ENCODE measurements at places on chromosomes 2 and 18.

DNA sequence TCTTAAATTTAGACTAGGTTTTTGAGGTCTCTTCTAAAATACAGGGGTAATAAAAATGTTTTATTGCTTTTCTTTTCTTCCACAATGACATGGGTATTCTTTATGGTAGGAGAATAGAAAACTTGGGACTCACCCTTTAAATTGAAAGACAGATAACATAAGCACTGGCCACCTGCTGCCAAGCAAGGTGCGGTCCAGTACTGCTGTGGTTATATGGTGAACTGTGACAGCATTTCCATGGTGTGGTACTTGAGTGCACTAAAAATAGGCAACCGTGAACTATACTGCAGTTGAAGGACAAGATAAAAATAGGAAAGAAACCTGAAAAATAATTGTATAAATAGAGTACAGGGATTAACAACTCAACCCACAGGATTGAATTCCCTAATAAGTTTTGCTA is 54.4 kb upstream of the GRB14 start:
- no peak for DNase-seq

DNA sequence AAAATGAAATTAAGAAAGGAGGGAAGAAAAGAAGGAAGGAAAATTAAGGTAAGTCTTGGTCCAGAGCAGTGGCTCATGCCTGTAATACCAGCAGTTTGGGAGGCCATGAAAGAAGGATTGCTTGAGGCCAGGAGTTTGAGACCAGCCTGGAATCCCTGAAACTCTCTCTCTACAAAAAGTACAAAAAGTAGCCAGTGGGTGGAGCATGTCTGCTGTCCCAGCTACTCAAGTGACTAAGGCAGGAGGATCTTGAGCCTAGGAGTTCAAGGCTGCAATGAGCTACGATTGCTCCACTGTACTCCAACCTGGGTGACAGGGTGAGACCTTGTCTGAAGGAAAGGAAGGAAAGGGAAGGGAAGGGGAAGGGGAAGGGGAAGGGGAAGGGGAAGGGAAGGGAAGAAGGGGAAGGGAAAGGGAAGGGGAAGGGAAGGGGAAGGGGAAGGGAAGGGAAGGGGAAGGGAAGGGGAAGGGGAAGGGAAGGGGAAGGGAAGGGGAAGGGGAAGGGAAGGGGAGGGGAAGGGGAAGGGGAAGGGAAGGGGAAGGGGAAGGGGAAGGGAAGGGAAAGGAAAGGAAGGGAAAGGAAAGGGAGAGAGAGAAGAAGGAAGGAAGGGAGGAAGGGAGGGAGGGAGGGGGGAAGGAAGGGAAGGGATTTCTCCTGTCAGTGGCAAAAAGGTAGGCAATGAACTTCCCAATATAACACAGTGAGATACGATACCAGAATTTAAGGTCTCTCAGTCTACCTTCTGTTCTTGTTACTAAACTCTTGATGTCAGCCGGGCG is 412.8 kb downstream of the CMPK2 start:
- no peak for DNase-seq

DNA sequence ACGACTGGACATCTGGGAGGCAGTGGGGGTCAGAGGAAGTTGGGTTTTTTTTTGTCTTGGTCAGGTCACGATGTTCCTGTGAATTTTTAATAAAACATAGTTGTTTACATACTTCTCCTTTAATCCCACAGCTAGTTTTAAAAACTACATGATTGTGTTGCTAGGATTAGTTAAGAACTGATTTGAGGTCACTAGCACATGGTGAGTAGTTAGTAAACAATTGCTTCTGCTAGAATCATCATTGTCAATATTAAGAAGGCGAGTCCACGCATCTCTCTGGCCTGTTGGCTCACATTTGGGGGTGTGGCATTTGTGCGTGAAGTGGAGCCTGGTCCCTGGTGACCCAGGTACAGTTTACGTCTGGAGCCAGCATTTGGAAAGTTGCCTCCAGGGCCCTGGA is 59.4 kb downstream of the AGAP1 start:
- DNase-seq: no peak

GRCh38 chr2:37230581-37230980 is 815 bp downstream of the CEBPZ start:
- no peak for DNase-seq

DNA sequence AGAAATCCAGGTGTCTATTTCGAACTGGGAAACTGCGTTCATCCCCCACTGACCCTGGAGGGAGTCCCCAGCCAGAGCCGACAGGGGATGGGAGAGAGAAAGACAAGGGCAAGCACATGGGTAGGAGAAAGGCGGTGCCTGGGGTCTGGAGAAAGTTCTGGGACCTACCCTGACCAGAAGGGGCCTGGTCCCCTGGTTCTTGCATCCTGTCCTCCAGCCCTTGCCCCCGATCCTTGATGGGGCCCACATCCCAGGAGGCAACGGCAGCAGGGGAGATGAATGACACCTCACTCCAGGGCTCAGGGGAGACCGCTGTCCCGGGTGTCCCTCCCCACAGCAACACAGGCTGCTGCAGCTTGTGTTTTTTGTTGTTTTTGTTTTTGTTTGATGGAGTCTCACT is 4.9 kb downstream of the ADCY3 start:
- DNase-seq: no peak

DNA sequence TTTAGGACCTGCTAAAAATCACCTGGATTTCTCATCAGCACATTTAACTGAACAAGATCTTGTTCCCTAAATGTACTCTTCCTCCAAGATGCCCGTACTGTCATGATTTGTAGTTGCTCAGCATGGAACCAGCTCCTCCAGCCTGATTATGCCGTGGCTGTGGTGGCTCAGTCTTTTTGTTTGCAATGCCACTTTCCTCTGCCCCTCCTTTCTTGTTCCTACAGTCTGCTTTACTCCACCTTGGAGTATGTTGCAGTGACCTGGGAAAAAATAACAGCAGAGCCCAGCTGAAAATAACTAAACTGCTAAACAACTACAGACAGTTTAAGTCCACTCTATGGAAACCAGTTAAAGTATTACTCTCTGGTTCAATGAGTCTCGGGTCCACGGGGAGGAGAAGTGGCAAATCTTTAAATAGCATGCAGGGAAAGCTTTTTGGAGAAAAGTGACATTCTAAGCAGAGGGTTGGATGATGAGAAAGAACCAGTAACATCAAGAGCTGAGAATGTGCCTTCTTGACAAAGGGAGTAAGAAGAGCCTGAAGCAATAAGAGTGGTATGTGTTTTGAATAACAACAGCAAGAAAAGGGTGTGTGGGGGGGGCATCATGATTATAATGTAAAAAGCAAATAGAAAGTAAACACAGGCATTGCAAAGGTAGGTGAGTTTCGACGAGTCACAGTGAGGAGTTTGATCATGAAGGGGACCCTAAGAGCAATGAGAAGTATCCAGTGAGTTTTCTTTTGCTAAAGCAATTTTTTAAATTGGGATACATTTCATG is 225.7 kb downstream of the TMX3 start:
- DNase-seq: no peak

GRCh38 chr18:3675994-3676393 is 226.0 kb downstream of the TGIF1 start:
- DNase-seq: no peak

GRCh38 chr2:60641811-60642788 is 88.6 kb upstream of the BCL11A start:
- DNase-seq: no peak

GRCh38 chr18:42339372-42339771 is 384.3 kb downstream of the PIK3C3 start:
- no peak for DNase-seq

DNA sequence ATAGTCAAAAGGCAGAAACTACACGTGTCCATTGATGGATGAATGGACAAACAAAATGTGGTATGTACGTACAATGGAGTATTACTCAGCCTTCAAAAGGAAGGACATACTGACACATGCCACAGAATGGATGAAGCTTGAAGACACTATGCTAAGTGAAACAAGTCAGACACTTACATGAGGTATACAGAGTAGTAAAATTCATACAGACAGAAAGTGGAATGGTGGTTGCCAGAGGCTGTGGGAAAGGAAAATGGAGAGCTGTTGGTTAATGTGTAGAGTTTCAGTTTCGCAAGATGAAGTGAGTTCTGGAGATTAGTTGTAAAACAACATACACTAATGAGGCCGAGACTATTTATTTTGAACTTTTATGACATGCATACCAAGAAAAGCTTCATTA is 67.4 kb upstream of the EPB41L3 start:
- DNase-seq: no peak

DNA sequence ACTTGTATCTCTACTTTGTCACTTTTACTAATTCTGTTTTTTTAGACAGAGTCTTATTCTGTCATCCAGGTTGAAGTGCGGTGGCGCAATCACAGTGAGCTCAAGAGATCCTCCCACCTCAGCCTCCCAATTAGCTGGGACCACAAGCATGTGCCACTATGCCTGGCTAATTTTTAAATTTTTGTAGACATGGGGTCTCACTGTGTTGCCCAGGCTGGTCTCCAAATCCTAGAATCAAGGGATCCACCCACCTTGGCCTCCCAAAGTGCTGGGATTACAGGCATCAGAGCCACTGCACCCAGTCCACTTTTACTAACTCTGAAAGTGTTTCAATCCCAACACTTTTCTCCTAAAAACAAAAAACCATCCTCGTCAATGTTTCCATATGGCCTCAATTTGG is 94.9 kb downstream of the MALT1 start:
- no peak for DNase-seq

DNA sequence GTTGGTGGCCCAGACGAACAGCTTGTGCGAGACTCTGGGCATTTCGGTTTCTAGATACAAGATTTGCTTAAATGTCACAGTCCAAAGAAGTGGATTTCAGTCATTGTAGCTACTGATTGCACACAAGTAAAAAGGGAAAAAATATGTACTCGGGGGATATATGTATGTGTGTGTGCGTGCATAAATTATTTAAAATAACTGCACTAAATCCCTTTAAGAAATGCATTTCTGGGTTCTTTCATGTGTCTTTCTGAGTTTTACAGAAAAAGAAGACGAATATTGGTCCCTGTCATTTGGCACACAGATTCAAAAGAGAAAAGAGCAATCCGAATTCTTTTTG is 2.1 kb upstream of the EPHA4 start:
- no peak for DNase-seq

DNA sequence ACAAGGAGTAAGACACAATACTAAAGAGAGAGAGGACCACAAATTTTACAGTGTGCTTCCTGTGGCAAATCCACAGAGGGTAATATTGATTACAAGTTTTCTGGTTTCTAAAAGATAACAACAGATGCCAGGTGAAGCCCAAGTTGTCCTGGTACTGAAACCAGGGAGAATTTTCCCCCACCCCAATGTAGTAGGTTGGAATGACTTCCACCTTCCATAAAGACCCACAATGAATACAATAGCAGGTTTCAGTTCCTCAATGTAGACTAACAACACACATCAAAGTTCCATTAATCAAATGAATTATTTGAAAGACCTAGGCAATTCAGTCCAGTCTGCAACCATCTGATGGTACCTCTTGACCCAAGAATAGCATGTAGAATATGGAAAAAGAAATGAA is 44.0 kb upstream of the TMEM247 start:
- no peak for DNase-seq

- no peak for DNase-seq
Measured at GRCh38 chr18:9834551-9834950, 51.2 kb upstream of the TXNDC2 start.

GRCh38 chr18:6569813-6570212 is 155.1 kb upstream of the L3MBTL4 start:
- DNase-seq: no peak

- no peak for DNase-seq
Measured at GRCh38 chr2:159755788-159756187, 42.2 kb downstream of the CD302 start.

- DNase-seq: no peak
Measured at GRCh38 chr2:144426981-144427479, 92.9 kb downstream of the ZEB2 start.

- no peak for DNase-seq
Measured at GRCh38 chr18:3246635-3247239, 864 bp upstream of the MYL12A start.

DNA sequence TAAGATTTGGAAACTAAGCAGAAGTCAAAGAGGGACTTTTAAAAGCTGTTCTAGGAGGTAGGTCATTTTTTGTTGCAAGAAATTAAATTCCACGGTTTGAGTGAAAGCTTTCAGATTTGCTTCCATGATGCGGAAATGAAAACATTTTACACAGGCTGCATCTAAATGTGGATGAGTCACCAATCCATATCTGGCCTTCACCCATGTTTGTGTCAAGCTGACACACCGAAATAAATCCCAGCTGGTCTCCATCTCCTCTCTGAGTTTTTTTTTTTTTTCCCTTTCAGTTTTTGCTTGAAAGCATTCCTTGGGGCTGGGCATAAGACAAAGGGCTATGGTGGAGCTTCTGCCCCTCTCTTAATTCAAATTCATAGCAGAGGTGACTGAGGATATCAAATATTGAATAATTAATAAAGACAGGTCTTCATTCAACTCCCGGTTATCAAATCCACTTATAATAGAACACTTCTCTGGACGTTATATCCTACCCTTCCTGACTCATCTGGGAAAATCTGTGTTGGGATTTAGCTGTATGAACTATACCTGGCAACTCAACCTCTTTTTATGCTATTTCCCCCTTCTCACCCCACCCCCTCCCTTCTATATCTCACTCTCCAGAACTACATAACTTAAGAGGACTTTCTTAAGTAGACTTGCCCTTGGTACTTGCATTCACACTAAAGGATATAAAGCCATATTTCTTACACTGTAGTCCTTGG is 558.3 kb upstream of the GCFC2 start:
- DNase-seq: no peak

DNA sequence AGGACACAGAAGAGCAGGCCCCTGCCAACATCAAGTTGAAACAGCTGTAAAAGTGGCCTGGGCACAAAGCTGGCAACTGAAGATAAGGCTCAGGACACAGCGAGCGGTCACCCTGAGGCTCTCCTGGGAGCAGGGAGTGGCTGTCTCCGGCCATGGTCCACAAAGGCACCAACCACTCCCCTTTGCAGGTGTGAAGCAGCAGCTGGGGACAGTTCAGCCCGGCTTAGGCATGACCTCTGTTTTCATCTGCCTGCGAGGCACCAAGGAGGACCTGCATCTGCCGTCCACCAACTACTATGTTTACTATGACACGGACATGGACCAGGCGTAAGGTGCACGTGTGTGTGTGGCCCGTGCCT is 12.9 kb downstream of the TGOLN2 start:
- DNase-seq: no peak

- no peak for DNase-seq
Measured at GRCh38 chr18:45449418-45450227, 165.7 kb upstream of the SLC14A2 start.

DNA sequence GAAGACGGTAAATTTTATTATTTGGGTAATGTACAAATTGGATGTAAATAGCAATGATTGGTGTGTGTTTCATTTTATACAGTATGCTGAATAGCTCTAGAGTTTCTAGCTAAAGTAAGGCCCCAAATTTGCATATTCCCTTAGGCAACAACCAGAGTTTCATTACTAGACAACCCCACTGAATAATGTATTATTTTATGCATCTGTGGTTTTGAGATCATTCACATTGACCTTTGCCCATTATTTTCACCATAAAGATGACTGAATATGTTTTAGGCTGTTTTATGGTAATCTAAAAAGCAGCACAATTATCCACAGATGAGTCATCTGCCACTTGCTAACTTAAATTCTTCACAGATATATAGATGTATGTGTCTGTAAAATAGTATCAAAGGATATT is 44.5 kb upstream of the C2orf74 start:
- no peak for DNase-seq

All from activated CD8-positive, alpha-beta memory T cell treated with anti-CD3 and anti-CD28 coated beads for 48 hours (primary cell).